ENCODE measurements at places on chromosomes 1 and 21. TPM values are rescaled to one million over a fixed set of nuclear protein-coding genes. Genes with fewer than 3 reads are reported as not detected.

The LCE1D gene
- not detected for total RNA-seq

The CHRM3 gene
- total RNA-seq: not detected

The SSU72 gene
- 78.7 TPM for total RNA-seq

The KLF17 gene
- not detected for total RNA-seq

The FAM43B gene
- total RNA-seq: not detected

The LIN28A gene
- total RNA-seq: not detected

The TPTE gene
- total RNA-seq: not detected

The ELF3 gene
- total RNA-seq: 277 TPM

The AADACL4 gene
- not detected for total RNA-seq

The OR2L13 gene
- total RNA-seq: not detected

The PADI2 gene
- total RNA-seq: 147 TPM

The PDE4DIP gene
- total RNA-seq: 173 TPM

The TSPEAR gene
- not detected for total RNA-seq

The GPR25 gene
- total RNA-seq: 0.10 TPM

The PAPPA2 gene
- total RNA-seq: 0.52 TPM

The CAMTA1 gene
- 79.3 TPM for total RNA-seq

The EIF2D gene
- total RNA-seq: 52.8 TPM

Data from renal cortical epithelial cell (primary cell).